Sciatic nerve (tissue), 2 donors: ENCODE measurements at places on chromosomes 6 and 20. TPM values are rescaled to one million over a fixed set of nuclear protein-coding genes. Genes with fewer than 3 reads are reported as not detected.

DNA sequence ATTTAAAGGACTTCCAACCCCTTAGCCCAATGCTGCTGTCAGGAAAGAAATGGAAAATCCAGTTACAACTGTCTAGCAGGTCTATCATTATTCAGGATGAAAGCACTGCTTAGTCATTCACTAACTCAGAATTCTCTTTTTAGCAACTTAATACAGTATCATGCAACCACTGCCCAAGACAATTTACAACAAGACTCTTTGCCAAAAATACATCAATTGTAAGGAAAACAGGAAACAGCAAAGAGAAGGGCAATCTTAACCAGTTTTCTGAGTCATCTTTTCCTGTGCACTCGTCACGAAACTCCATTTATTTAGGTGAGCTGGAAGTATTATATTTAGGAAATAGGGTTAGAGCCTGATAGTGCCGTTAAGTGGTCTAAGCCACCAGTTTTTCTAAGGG lies 1197.7 kb upstream of the CITED2 start:
- DNase-seq = no peak

GRCh38 chr6:159875194-159875593 lies 15.6 kb upstream of the MAS1 start:
- no peak for DNase-seq

GRCh38 chr20:11917663-11918062 lies at the start of gene BTBD3:
Gene BTBD3, plus strand, starts transcription at chr20:11917893. Its CDS starts 383 bp downstream, at chr20:11918276.
- no peak for DNase-seq

DNA sequence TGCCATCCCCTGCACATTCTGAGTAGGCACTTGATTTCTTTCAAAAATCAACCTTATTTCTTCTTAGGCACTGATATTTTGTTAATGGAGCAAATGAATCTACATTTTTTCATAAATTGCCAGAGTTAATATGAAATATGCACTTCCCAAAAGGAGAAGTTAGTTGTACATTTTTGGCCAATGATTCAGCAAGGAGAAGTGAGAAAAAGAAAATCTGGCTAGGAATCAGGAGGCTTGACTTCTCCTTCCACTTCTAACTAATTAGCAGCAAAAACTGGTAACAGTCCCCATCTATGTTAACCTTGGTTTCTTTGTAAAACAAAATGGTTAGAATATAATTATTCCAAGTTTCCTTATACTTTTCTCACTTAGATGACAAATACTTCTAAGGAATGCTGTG lies 7.0 kb upstream of the DSE start:
- DNase-seq = no peak

DNA sequence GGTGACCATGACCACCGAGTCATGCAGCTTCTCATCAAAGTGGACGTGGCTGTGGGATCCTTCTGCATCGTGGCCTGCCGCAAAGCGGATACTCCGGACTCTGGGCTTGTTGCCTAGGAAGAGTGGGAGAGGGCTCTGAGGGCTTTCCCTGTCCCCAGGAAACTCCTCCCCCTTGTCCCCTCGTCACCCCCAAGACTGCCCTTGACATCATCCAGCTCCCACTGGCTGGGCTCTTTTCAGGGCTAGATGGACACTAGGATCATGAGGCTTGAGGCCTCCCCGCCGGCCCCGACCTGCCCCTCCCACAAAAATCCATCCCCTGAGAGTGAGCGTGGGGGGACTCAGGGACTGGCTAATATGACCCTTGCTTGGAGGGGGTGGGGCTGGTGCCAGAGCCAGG lies 9.0 kb downstream of the ADISSP start:
- no peak for DNase-seq

GRCh38 chr6:11978169-11978987 lies 33.7 kb upstream of the HIVEP1 start:
- no peak for DNase-seq

DNA sequence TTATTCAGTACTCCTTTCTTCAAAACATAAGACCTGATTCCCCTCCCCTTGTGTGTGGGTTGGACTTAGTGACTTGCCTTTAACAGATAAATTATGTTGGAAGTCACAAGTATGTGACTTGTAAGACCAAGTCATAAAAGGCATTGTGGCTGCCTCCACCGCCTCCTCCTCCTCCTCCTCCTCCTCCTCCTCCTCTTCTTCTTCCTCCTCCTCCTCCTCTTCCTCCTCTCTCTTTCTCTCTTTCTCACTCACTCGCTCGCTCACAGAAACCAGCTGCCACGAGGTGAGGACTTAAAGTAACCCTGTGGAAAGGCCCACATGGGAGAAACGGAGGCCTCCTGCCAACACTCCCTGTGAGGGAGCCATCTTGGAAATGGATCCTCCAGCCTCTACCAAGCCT lies 64.0 kb downstream of the NCR2 start:
- DNase-seq = no peak

DNA sequence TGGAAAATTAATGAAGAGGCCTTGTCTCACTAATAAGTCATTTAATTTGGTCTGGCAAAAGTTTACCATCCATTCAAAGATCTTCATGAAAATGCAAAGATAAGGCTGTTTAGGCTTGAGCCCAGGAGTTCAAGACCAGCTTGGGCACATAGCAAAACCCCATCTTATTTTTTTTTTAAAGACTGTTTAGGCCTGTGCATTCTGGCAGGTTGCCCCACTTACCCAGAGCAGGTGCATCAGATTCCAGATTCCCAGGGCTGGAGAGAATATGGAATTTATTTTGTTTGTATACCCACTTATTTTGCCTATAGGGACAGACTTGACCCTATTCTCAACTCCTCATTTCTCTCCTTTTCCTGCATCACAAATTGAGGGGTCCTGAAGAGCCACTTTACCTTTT lies 5.7 kb downstream of the FOXO3 start:
- DNase-seq = no peak

GRCh38 chr20:51752343-51752951 lies 15.7 kb downstream of the ATP9A start:
- no peak for DNase-seq

DNA sequence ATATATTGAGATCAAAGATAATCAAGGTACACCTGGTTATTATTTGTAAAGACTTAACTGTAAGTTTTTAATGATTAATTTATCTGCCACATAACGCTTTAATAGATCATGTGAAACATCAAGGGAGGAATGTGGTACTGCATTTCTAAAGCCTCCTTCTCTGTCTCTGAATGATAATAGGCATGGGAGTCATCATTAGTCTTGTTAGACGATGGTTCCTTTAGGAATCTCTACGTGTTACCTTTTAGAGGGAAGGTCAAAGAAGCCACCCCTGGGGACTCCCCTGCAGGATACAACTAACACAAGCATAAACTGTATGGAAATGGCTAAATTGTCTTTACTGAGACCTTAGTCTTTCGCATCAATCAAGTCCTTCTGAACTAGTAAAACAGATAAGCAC lies 173.6 kb upstream of the MCHR2 start:
- DNase-seq = no peak

- no peak for DNase-seq
These were observed 92.7 kb downstream of the LY86 start for GRCh38 chr6:6681075-6681849.

GRCh38 chr6:129135451-129135850 lies 252.5 kb downstream of the LAMA2 start:
- no peak for DNase-seq

- no peak for DNase-seq
These were observed 380.3 kb downstream of the ARHGAP18 start for GRCh38 chr6:129329678-129330077.

GRCh38 chr6:558089-558488 lies 98.8 kb downstream of the HUS1B start:
- DNase-seq = no peak

Gene ATP6V1G2
- 4.8 TPM for total RNA-seq

DNA sequence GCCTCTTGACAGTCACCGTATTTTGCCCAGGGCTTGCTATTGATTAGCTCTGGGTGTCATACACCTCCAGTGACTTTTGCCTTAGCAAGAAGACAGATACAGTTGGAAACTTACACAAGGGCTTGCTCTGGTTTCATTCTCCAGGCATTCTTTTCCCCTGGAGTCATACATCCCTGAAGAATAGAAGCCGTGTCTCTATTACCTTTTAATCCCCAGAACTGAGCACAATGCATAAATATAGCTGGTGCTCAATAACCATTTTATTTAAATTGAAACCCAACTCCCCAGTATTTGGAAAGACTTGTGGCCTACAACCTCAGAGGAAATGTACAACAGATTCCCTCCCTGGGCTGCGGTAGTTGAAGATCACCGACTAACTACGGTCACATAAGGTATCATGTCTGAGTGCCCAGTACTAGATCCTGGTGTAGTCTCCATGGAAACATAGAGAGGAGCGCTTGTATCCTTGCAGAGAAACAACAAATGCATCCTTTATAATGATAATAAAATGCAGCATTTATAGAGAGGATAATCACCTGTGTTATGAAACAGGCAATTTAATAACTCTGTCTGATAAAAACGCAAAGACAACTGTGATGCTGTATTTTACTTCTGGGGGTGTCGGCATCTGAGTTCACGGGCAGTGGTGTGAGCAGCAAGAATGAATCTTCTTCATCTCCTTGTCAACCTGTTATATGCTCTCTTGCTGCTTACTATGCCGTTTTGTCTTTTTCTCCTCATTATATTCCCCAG lies 401.2 kb upstream of the AGPAT4 start:
- no peak for DNase-seq

GRCh38 chr6:34049395-34050342 lies 96.2 kb downstream of the GRM4 start:
- DNase-seq = no peak

GRCh38 chr20:58310291-58310782 lies 822 bp downstream of the RAB22A start:
- DNase-seq = no peak
